Smooth muscle cell of the coronary artery (primary cell): ENCODE measurements at places on chromosomes 7 and 10. TPM values are rescaled to one million over a fixed set of nuclear protein-coding genes. Genes with fewer than 3 reads are reported as not detected.

TLX1 gene
- total RNA-seq, result not detected in 2 replicates

SLC26A3 gene
- not detected in 2 replicates for total RNA-seq

WNT8B gene
- not detected in 2 replicates for total RNA-seq

CHAT gene
- not detected in 2 replicates for total RNA-seq

CCDC3 gene
- 0.15 and 0.47 TPM in 2 replicates for total RNA-seq

ATP5MK gene
- total RNA-seq, result 100 and 182 TPM in 2 replicates
